ENCODE measurements at places on chromosomes 7 and 10.

DNA sequence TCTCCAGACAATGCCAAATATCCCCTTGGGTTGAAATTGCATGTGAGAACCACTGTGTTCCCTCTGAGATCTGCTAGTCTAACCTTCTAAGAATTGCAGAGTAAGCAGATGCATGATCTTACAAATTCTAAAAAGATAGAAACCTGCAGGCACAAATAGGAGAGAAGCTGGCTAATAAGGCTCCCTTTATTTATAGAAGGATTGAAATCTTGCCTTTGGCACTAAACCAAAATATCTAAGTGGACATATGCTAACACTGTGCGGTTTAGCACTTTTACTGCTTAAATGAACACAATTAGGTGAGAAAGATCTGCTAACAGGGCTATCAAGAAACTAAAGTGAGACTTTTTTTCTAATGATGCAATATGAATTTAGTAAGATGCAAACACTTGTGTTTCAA, 225.5 kb downstream of the DOCK4 start:
- DNase-seq, result no peak

DNA sequence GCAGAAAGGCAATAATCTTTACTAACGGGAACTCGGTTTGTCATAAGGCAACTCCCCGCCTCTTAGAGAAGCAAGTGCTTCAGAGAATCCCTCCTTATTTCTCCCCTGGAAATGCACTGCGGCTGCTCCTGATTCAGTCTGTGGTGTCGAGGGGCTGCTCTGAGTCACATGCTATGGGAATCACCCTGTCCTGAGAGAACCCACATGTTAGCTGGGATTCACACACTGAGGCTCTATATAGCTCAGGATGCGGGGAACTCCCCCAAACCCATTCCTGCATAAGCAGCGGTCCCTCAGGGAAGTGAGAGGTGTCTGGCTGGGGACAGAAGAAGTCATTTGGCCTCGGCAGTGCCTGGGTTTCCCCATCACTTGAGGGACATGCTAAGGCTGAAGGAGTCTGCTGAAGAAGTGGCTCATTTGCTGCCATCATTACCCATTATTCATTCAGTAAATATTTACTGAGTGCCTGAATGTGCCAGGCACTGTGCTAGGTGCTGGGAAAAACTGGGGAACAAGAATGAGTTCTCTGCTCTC, 87.5 kb downstream of the ATXN7L1 start:
- no peak for DNase-seq

DNA sequence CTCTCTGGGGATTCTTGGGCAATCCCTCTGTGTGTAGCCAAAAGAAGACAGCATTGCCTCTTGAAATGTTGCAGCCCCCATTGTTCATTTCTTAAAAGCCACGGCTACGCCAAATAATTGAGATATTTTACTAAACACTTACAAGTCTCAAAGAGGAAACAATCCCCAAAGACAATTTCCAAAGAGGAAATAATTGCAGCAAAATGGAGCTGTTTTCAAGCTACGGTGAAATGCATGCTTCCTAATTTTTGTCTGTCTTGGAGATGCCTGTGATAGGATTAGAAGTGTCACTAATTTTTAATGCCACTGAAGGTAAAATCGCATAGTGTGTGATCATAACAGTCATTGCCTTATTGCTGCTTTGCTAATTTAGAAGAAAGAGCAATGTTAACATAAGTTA, 72.9 kb upstream of the NAMPT start:
- no peak for DNase-seq

DNA sequence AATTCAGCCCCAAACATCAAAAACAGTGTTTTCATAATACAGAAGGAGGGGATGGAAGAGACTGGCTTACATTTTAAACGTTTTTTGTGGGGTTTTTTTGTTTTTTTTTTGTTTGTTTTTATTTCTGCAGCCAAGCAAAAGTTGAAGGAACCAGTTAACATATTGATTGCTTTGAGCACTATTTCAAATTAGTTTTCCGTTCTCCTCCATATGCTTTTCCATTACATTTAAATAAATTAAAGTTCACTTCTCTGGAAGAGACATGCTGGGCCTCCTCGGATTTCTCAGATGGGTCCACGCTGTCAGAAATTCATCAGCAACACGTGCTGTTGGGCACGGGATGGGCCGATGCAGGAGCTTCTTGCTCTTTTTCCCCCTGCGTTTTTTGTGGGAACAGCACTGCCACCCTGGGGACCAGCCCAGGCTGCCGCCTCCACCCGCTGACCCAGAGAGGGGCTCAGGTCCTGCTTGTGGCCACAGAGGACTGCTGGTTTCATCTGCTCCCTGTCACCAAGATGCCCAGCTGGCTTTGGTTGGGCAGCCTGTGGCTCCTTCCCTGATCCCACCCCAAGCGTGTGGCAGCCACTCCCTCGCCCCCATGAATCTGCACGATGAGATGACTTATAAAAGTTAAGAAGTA, 67.7 kb upstream of the CHST15 start:
- DNase-seq, result no peak

DNA sequence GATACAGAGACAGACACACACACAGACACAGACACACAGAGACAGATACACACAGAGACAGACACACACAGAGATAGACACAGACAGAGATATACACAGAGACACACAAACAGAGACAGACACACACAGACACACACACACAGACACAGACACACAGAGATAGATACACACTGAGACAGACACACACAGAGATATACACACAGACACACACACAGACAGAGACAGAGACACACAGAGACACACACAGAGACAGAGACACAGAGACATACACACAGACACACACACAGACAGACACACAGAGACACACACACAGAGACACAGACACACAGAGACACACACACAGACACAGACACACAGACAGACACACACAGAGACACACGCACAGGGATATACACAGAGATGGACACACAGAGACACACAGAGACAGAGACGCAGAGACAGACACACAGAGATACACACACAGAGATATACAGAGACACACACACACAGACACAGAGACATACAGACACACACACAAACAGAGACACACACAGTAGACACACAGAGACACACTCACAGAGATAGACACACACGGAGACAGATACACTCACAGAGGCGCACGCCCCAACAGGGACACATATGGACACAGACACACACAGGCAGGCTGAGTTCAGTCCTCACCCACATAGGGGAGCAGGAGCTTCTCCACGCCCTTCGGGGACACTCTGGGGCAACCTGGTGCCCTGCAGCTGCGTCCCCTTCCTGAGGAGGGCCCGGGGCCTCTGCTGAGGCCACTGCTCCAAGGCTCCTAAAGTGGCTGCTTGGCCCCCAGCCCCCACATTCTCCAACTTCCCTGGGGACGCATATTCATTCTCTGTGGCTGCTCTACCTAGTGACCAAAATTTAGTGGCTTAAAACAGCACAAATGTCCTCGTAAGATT, 10.3 kb upstream of the PPP2R2D start:
- no peak for DNase-seq

DNA sequence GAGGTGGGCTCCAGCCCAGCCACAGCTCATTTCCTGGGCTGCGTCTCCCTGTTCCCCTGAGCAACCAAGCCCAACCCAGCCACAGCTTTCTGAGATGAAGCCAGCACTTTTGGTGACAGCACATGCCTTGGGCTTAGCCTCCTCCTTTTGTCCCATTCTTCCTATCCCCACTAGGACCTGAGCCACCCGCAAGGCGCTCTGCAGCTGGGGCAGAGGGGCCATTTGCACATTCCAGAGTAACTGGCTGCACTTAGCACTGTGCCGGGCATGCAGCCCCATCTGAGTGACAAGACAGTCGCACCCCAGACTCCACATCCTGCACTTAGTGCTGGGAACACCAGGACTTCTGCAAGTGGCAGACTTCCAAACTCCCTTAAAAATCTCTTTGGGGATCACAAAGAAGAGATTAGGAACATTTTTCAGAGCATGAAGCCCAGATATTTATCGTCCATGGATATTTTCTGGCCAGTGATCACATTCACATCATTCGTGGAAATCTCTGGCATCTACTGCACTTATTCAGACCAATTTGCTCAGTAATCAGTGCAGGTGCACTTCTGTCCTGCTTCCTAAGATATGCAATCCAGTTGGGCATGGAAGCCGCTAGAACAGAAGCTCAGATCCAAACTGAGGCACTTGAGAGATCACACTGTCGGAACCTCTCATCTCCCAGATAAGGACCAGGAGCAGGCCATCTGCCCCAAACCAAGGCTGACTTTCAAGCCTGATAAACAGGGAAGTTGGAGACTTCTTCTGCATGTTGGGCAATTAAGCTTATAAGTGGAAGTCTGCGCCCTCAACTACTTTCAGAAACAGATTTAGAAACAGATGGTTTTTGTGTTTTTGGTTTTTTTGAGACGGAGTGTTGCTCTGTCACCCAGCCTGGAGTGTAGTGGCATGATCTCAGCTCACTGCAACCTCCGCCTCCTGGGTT, 26.4 kb downstream of the CHST15 start:
- no peak for DNase-seq

GRCh38 chr10:52956461-52956860, 183.9 kb upstream of the MBL2 start:
- DNase-seq, result no peak

- no peak for DNase-seq
Measured at GRCh38 chr7:16810573-16810972, 5.8 kb upstream of the AGR2 start.

DNA sequence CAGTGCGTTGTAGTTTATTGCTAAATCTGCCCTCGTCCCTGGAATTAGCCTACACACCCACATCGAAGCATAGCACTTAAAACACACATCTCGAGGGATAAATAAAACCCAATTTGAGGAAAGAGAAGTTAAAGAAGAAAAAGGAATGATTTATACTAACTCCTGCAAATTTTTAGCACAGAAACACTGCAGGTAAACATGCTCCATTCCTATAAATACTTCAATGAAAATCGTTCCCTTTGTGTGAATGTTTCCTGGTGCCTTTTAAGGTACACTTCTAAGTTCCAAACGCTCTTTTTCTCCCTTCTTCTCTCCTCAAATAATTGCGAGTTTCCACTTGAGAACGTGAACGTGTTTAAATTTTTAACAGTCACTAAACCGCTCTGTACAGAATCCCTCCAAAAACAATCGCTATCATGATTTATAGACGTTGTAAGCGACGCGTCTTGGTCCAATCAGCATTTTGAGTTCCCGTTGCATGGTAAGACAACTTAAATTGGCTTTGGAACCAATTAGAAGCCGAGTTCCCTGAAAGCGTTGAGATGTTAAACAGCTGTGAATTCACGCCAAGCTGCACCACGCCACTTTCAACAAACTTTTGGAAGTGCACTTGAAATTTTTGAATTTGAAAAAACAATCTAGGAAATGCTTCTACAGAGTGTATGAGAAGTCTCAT, 12.5 kb upstream of the EBLN1 start:
- peak; percentile 13 for DNase-seq

GRCh38 chr10:6513476-6513875, 66.6 kb downstream of the PRKCQ start:
- DNase-seq, result no peak

DNA sequence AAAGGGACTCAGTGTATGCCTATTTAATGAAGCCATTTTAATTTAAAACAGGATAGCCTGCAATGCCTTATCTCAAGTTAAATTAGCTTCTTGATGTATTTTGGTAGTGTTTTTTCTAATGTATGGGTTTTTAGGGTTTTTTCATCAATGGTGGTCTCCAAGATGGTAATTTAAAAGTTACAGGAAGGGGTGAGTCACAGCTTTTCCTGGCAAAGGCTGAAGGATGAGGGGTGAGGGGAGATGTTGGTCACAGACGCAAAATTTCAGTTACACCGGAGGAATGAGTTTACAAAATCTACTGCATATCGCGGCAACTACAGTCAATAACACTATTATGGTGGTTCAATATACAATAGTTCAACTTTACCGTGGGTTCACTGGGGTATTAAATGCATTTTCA, 31.6 kb downstream of the CCDC3 start:
- no peak for DNase-seq

DNA sequence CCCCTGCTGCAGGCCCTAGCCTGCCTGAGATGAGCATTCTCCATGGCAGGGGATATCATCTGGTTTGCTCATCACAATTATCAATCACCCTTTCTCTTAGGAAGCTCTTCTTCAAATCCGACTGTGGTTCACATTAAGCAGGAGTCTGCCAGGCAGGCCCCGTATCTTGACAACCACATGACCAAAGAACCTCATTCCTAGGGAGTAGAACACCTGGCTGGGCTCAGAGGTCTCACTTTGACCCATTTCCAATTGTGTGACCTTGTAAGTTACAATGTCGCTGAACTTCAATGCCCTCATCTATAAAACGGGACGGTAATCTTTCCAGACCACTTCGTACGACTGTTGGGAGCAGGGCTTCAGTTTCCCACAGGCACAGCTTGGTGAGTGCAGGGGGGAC, 156.4 kb upstream of the PCBD1 start:
- no peak for DNase-seq

- no peak for DNase-seq
Measured at GRCh38 chr7:33986951-33987947, 81.9 kb downstream of the BMPER start.

DNA sequence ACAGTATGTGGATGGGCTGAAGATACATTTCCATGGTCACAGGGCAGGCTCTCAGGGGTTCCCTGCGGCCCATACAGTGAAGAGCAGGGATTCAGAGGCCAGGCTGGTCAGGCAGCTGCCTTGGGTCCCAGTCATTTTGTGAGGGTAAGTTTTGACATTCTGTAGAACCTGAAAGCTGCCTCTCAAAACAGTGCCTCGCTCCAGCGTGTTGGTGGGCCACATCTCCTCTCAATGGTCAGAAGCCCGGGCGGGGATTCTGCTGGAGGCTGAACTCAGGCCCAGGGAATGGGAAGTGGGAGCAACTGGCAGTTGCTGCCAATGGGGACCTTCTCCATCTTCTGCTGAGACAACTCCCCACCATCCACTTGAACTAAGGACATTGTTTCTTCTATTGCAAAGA, 190.0 kb downstream of the PTPN20 start:
- no peak for DNase-seq

- DNase-seq, result no peak
Measured at GRCh38 chr7:101954499-101954898, 137.1 kb downstream of the CUX1 start.

GRCh38 chr10:69684020-69684980, 54.3 kb downstream of the FAM241B start:
- DNase-seq, result no peak

DNA sequence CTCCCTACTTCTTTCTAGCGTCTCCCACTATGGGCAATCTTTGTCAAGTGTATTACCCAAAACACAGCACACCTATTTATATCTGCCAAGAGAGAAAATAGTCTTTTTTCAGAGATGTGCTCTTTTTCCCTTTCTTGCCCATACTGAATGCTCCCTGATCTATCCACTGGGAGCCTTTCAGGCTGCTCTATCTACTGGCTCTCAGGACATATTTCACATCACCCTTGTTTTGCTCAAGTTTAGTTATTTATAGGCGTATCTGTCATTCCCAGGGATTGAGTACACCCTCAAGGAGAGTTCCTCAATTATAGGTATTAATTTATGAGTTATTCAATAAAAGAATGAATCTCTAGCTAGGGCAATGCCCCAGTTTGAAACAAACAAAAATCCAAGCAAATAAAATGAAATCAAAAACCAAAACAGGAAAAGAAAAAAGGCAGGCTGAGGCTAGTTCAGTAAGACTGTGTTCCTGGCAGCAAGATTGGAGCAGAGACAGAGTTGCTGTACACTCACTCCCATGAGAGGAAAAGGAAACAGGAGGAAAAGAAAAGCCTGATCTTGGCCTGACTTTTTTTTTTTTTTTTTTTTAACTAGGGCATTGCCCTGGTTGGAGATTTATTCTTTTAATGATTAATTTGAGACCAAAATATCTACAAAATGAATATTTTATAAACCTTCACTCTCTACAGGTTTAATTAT, 665.9 kb upstream of the PCDH15 start:
- DNase-seq, result no peak

- DNase-seq, result no peak
Measured at GRCh38 chr7:30880941-30881340, 30.7 kb upstream of the AQP1 start.
